ENCODE measurements at places on chromosomes 1 and 21.

- DNase-seq: no peak
These were observed 19.3 kb upstream of the IGSF3 start for GRCh38 chr1:116686723-116687352.

GRCh38 chr1:94118013-94118412 is 2.9 kb downstream of the ABCA4 start:
- DNase-seq: no peak

DNA sequence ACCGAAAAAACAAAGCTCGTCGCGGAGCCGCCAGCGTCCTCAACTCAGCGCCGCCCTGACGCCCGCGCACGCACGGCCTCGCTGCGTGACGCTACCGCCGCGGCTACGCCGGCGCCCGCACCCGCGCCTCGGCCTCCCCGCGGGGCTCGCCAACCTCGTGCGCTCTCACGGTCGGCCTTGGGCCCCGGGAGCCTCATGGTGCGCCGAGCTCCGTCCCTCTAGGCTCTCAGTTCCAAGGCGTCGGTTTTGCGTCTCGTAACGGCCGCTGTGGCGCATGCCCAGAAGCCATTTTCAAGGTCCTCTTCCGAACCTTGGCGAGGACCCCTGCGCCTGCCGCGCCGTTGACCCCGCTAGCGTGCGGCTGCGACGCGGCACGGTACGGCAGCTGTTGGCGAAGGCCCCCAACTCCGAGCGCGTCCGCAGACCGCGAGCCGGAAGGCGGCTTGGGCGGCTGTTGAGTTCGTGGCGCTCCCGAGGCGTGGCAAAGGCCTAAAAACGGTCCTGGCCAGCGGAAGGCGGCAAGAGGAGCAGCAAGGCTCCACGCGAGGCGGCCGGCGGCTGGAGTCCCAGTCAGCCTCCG is at the start of gene HENMT1:
Gene HENMT1, minus strand, starts transcription at position 64 of the 580 bp plus-strand sequence. CDS start 1,209 bp downstream, outside the sequence.
- DNase-seq: peak; percentile 71

- DNase-seq: no peak
These were observed 311.9 kb downstream of the GRIK1 start for GRCh38 chr21:29627905-29628304.

DNA sequence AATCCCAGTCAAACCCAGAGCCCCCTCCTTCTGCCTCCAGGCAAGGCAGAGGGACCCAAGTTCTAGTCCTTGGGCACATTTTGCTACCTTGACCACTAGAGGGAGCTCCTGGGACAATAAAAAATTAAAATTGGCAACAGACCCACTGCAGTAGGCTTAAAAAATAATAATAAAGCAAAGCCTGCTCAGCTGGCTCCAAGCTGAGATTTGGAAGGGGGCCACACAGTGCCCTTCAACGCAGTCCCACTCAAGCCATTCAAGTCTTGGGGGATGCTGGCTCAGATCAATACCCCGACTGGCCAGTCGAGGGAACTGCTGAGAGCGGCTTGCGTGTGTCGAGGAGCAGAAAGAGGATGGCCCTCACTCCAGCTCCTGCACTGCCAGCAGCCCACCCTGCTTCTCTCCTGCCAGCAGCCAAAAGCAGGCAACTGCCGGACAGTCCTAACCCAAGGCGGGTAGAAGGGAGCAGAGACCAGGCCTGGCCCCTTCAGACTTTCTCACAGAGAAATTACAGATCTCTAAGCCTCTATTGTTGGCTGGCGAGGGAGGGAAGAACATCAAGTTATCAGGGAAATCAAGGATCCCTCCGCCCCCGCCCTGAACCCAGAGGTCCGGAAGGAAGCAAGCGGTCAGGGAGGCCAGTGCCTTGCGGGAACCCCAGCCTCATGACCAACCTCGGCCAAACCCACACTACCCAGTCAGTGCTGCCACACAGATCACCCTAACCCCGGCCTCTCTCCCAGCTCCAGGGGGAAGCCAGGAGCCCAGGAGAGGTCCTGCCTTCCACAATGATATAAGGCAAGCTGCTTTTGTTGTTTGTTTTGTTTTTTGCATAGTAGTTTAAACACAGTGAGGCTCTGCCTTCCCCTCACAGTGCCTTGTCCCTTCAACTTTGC is 4.9 kb upstream of the ALDH4A1 start:
- DNase-seq: peak; percentile 14

- peak; percentile 4 for DNase-seq
These were observed 90.8 kb downstream of the ZP4 start for GRCh38 chr1:237799762-237800474.

DNA sequence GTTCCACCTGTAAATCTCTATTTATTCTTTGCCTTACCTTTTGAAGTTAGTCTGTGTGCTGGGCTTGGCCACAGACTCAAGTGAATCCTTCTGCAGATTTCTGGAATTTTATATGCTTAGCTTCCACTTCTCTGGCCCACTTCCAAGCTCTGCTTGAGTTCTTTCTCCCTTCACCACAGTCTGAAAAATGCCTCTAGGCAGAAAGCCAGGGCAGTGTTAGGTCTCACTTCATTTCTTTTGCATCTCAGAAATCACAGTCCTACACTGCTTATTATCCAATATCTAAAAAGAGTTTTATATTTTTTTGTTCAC is 48.9 kb downstream of the INKA2 start:
- no peak for DNase-seq

DNA sequence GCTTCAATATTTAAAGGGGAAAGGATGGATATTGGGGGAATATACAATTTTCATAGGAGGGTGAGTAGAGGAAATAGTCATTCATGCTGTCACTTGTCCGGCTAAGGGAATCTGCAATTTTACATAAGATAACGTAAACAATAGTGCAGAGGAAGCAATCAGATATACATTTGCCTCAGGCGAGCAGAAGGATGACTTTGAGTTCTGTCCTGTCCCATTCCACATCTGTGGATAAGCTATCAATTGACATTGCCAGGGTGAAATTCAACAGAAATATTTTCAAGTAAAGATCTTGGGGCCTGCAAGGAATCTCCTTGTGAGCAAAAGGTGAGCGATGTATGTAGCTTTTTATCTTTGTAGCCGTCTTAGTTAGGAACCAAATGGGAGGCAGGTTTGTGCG is 32.6 kb downstream of the EVA1C start:
- DNase-seq: no peak

- DNase-seq: no peak
These were observed 666 bp upstream of the BEND5 start for GRCh38 chr1:48777219-48777895.

DNA sequence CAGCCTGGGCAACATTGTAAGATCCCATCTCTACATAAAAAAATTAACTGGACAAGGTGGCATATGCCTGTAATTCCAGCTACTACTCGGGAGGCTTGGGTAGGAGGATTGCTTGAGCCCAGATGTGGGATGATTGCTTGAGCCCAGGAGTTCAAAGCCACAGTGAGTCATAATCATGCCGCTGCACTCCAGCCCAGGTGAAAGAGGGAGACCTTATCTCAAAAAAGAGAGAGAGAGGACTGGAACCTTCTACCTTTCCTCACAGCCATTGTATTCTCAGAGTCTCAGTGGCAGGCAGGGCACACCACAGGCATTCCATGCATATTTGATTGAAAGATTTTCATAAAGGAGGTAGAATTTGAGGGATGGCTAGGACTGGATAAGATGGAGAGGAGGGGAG is 78.4 kb downstream of the KIF14 start:
- no peak for DNase-seq

DNA sequence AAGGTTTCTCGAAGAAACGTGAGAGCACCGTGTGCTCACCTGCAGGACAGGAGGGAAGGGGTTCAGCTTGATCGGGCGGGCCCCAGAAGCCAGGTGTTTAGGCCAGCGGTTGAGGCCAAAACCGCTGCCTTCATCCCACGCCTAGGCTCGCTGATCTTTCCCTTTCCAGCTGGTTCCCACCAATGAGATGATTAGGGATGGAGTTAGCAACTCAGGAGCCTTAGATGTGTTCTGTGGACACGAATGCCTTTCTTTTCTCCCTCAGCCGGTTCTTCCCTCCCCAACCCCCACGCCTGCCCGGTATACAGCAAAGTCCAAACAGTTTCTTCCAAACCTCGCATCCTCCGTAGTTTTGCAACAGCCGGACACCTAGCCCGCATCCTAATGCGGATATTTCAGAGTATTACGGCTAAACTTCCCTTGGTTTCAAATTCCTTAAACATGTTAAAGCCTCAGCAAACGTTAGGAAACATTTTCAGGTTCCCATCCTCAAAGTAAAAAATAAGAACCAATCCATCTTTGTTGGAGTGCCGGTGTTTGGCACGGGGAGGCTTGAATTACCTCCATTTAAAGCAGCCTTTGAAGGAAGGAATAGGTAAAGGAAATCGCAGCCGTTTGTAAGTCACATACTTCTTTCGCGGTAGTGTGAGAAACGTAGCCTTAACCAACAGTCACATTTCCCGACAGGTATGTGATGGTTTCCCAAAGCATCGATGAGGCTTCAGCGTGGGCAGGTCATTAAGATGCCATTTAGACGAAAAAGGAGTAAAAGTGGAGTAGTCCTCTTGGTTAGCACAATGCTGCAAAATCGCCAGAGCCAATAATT is 1.1 kb downstream of the LRRC8C start:
- DNase-seq: no peak

DNA sequence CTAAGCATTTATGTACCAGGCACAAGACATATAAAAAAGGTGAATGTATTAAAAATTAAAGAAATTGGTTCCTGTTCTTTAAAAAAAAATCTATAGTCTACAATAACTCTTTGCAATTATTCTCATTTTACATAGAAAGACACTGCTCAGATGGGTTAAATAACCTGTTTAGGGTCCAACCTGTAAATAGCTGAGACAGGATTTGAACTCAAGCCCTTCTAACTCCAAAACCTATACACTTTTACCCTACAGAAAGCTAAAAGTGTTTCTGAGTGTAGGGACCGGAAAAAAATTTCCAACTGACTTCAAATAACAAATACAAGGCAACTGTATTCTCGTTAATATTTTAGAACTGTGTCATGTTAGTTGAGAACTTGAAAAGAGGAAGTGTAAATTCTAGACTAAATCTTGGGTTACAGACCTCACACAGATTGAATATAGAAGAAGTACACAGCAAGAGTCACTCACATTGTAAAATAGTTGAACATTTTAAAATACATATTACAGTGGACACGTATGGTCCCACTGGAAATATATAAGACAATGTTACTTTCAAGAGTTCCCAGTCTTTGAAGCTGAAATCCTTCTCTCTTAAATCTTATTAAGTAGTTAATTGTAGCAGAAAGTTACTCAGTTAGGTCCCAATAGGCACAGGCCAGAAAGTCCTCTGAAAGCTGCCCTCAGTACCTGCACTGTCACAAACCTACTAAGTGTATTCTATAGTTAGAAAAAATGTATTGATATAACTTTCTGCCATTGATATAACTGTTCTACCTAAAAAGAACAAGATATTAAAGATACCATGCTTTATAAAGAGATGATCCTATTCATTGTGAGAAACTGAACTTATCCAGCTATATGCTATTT is 7.3 kb downstream of the EDEM3 start:
- no peak for DNase-seq

DNA sequence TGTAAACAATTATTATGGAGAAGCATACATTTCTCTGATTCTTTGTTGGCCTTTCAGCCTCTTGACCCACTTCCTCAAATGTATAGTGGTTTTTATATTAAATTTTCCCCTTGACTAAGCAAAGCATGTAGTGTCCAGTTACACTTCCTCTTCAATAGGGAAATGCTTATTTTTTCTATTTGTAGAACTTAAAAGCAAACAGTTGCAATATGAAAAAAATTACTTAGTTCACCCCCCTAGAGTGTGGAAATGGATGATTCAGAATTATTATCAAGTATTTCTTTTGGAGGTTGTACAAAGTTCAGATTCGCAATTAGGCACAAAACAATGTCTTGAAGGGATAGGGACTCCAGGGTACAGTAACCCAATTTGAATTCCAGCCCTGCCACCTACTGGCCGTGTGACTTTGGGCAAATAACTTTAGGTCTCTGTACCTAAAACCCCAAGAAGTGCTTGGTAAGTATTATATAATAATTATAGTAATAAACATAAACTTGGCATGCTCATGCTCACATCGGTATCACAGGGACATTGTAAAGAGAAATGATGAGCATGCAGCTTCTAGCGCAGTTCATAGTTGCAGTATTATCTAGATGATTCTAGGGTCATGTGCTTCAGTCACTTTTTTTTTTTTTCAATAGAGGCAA is 28.6 kb upstream of the IFNGR2 start:
- no peak for DNase-seq

- DNase-seq: peak; percentile 50
These were observed 135.5 kb downstream of the HIVEP3 start for GRCh38 chr1:41783189-41783639.

- no peak for DNase-seq
These were observed 16.0 kb downstream of the PFKFB2 start for GRCh38 chr1:207069061-207069460.

DNA sequence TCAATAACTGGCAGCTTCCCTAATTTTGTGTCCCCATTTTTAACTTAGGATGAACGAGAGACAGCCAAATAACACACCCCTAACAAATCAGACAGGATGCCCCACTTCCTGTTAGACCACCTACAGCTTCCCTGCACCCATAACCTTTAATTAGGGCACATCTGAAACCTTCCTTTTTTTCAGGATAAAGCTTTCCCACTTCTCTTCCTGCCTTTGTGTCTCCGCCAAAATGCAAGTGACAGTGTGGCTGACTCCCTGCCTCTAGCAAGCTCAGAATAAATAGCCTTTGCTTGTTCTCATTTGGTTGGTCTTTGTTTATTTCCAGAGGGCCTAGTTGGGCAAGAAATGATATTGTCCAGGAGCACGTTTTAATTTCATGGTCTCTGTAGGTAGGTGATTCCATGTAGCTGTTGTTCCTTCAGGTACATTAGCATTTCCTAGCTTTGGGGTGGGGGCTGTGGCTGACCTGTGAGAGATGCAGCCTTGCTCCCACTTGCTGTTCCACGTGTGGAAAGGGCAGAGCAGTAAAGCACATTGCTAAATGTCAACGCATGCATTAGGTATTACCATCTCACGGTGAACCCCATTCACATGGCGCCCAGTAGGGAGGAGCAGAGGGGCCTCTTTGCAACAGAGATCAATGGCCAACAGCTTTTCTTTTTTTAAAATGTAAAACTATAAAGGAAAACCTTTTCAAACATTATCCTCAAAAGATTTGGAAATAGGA is 154.9 kb downstream of the ST6GALNAC3 start:
- no peak for DNase-seq

DNA sequence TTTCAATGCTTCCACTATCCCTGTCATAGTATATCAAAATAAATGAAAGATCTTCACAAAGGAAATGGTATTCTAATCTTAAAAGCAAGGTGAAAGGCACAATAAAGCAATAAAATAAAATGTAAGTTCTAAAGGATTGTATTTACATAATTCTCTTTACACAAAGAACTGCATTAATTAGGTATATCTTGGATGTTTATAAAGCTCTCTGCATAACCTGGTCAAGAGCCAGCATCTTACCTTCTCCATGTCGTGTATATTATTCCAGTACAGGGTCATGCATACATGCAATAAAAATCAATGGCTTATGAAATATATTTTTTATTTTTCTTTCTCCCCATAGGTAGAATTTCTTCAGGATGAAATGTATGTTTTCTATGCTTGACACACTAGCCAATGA is 63.8 kb downstream of the GON4L start:
- DNase-seq: no peak

All from stimulated activated CD8-positive, alpha-beta memory T cell treated with anti-CD3 and anti-CD28 coated beads, Interleukin-15, amount 100 ng/mL, for 48 hours (primary cell).